Daoy (cell line): ENCODE measurements at places on chromosomes 4 and X. TPM values are rescaled to one million over a fixed set of nuclear protein-coding genes. Genes with fewer than 3 reads are reported as not detected.

GRCh38 chr4:81666491-81666890, 194.8 kb upstream of the RASGEF1B start:
- DNase-seq = no peak

GRCh38 chr4:40524366-40525041, 105.2 kb downstream of the RBM47 start:
- DNase-seq = no peak

DNA sequence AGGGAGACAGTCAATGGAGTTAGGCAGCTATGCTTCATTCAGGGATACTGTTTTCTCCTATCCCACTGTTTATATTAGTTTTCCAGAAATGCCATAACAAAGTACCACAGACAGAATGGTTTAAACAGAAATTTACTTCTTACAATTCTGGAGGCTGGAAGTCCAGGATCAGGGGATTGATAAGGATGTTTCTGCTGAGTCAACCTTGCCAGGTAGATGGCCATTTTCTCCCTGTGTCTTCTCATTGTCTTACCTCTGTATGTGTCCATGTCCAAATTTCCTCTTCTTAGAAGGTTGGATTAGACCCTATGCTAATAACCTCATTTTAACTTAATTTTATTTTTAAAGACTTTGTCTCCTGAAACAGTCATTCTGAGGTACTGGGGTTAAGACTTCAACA, 20.5 kb upstream of the EPGN start:
- DNase-seq = no peak

The PORCN gene
- 10.2 and 17.1 TPM in 2 replicates for total RNA-seq

GRCh38 chr4:176298664-176299063, 21.1 kb upstream of the SPCS3 start:
- DNase-seq = no peak

The PAK3 gene
- total RNA-seq = 1.1 and 1.5 TPM in 2 replicates

DNA sequence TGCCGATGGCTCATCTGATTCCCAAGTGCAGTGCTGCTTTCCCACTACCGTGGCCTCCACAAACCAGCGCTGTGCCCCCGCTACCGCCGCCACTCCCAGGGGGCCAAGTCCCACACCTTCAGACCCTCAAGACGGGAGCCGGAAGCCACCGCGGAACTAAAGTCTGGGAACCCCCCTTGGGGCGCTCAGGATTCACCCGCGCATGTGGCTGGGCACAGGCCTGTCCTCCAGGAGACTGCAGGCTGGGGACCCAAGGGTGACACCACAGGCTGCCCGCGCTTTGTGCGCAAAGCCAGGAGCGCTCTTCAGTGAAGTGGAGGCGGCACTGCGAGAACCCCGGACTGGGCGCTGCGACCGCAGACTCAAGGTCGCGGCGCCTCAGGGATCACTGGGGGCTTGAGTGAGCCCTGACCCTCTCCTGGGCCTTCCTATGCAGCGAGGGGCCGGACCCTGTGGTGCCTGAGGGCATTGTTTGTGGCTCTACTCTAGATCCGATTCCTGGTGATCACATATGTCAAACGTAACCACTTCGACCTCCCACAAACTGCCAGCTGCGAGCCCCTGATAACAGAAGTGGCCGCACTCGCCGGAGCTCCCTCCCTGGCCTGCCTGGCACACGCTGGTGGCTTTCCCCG, 20.4 kb upstream of the TBC1D14 start:
- DNase-seq = no peak

DNA sequence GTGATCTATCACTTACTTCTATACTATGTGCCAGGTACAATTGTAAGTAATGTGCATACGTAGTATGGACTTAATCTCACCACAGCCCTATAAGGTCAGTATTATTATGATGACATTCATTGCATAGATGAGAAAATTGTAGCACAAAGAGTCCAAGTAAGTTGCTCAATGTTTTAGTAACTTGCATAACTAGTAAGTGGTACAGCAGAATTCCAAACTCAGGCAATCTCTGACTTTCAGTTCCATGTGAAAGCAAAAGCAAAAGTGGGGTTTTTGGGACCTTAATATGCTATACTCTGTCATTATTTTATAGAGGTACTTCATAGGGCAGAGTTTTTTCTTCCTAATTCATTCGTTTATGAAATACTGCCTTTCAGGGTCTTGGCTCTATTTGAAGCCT, 188.8 kb upstream of the VEGFC start:
- DNase-seq = no peak

The MTTP gene
- 0.15 and 1.0 TPM in 2 replicates for total RNA-seq

DNA sequence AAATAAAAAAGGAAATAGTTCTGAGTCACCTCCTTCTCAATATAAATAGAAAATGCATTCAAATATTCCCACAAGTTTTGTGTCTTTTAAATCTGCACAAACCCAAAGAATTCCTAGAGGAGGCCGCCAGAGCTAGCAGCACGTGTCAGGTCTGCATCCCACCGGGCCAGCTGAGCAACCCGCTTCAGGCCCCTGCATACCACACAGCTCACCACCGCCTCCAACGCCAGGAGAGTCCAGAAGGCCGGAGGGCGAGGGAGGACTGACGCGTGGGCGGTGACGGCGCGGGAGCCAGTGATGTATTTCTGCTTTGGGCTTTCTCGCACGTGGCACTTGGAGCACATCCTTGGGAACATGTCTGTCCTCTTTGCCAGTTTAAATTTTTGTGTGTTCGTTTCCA, 61.9 kb upstream of the CLDN34 start:
- DNase-seq = no peak

DNA sequence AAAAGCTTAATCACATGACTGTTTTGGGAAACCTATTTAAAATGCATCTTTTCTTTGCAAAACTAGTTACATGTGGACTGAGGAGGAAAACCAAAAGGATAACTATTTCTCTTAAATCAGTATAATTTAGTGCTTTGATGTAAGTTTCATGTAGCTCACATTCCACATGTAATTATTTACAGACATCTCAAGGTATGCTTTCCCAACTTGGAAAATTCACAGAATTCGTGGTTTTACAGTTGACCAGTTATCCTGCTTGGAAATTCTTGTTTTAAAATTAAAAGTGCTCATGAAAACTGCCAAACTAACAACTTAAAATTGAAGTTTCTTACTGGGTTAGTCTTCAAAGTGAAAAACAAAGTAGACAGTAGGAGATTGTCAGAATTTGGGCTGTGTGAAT, 52.4 kb downstream of the EDNRA start:
- DNase-seq = no peak

DNA sequence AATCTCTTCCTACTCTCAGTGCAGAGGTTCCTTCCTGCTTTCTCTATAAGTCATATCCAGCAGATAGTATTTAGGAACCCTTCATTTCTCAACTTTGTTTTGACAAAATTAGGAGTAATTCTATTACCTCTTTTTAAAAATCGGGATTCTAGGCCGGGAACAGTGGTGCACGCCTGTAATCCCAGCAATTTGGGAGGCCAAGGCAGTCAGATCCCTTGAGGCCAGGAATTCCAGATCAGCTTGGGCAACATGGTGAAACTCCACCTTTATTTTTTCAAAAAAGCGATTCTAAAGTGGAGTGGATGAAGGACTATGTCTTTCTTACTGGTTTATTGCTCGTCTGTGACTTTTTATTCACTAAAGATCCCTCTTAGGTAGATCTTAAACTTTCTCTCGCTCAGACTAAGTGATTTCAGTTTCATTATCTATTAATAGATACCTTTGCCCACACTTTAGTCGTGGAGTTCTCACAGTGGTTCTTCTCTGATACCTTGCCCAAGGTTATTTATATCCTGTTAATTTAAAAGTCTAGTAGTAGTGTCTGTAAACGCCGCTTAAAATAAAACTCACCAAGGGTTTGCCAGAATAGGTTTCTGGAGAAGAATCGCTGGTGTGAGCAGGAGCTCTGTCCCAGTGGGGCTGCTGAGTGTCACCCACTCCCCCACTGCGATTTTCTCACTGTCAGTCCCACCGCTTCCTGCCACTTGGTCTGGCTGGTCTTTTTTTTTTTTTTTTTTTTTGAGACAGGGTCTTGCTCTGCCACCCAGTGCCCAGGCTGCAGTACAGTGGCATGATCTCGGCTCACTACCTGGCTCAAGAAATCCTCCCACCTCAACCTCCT, 27.0 kb upstream of the TMEM131L start:
- no peak for DNase-seq

DNA sequence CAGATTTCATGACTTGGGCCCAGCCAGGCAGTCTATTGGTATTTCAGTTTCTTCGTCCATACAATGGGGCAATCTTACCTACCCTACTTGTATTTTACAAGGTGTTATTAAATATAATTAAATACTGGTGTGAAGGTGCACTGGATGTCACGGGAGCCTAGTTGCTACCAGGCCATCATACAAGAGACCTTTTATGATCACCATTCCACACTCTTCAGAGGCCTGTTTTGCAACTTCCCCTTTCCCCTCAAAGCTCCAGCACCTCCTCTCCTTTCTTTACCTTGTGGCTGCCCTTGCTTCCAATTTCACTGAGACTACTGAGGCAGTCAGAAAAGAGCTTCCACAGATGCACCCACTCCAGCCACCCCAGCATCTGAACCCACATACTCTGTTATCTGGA, 93.8 kb upstream of the HELT start:
- no peak for DNase-seq

DNA sequence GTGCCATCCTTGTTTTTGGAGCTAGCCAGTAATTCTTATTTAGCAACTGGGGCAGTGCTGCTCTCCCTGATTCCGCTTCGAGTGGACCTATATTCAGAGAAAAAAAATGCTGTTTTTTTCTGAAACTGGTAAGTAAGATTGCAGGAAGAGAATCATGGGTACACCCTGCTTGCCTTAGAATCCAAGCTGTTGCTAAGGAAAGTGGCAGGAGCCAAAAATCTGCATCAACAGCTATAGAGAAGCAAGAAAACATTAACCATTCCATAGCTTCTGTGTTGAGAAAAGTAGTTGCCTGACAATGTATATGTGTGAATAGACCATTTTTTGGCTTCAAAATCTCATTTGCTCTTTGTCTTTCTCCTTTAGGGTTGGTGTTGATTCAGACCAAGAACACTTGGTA, 44.5 kb downstream of the SLC9A6 start:
- DNase-seq = no peak

The MAML3 gene
- 2.1 and 2.7 TPM in 2 replicates for total RNA-seq

DNA sequence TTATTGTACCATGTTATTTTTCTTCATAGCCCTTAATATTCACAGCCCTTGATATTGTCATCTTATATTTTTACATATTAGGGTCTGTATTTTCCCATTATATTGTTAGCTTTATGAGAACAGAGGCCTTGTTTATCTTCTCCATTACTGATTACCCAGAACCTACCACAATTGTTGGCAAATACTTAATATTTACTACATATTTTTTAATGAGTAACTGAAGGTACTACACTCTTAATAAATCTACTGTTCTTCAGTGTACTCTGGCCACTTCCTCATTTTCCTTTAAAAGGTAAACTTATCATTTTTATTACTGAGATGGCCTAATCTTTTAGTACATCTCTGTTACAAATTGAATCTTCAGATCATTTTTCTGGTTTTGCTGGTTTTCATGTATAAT, 133.5 kb downstream of the COL4A5 start:
- DNase-seq = no peak

The SMIM31 gene
- total RNA-seq = not detected in 2 replicates

The TMPRSS11A gene
- not detected in 2 replicates for total RNA-seq

GRCh38 chrX:151714362-151714761, 1.5 kb upstream of the FATE1 start:
- DNase-seq = no peak

DNA sequence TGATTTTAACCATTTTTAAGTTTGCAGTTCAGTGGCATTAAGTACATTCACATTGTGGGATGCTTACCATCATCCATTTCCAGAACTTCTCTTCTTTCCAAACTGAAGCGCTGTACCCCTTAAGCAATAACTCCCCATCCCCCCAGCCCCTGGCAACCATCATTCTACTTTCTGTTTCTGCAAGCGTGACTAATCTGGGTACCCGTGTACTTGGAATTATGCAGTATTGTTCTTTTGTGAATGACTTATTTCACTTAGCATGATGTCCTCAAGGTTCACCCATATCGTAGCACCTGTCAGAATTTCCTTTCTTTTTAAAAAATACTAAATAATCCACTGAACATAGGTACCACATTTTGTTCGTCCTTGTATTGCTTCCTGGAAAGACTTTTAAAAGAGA, 32.9 kb downstream of the USP9X start:
- no peak for DNase-seq
